ENCODE measurements at places on chromosomes 3 and 15.

DNA sequence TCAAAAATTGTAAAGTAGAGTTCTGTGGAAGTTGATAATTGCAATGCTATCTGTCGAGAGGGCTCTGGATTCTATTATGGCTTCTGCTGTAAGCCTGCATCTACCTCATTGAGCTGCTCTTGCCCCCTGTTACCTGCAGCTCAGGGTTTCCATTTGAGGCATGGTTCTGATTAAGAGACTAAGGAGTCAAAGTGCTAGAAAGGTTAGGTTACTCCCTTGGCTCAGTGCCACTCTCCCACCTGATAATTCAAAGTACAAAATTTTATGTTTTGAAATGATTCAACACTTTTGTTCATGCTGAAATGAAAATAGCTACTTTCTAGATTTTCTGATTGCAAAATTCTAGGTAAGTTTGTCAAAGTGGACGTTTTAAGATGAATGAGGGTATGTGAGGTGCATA is 220.5 kb upstream of the SATB1 start:
- no peak for DNase-seq

DNA sequence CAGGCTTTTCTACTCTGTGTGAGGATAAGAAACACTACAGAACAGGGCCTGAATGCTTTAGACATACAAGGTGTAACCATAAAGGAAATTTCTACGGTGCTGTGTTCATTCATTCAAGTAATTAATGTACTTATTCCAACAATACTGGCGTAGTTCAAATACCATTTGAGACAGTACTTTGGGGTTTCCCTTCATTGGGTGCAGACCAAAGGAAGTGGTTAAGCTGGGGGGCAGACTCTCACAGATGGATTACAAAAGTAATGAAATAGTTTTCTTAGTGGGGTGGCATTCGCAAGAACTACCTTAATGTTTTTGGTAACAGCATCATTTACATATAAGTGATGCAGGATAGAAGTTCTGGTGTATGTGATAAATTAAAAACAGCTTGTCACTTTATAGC is 65.9 kb downstream of the BTD start:
- peak; percentile 61 for DNase-seq

GRCh38 chr3:9598783-9599387 is 45.3 kb upstream of the LHFPL4 start:
- DNase-seq: no peak

DNA sequence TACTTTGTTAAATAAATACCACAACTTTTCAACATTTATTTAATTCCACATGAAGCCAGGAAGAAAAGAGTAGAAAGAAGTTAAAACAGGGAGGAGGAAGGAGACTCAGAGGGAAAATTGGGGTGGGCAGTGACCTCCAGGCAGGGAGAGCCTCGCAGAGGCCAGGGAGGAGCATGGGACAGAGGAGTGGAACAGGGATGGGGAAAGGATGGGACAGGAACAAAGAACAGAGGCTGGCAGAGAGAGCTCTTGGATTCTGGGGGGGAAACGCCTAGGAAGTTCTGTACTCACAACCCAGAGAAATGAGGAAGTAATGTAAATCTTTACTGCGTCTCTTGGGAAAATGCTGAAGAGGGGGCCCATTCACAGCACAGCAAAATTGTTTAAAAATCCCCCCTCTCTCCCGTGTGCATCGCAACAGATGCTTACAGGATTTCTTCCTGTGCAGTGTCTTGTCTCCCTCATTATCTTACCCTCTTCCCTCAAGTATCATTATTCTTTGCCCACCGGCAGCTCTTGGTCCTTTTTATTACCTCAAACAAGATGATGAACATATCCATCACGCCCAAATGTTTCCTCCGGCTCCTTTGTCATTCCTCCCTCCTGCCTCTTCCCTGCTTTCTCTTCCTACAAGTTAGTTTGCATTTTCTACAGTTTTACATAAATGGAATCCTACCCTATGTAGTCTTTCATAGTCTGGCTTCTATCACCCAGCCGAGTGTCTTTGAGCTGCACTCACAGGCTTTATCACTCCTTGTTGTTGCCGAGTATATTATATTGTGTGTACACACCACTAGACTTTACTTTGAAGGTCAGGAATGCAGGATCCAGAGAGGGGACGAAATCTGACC is 65.5 kb downstream of the ARHGAP31 start:
- no peak for DNase-seq

DNA sequence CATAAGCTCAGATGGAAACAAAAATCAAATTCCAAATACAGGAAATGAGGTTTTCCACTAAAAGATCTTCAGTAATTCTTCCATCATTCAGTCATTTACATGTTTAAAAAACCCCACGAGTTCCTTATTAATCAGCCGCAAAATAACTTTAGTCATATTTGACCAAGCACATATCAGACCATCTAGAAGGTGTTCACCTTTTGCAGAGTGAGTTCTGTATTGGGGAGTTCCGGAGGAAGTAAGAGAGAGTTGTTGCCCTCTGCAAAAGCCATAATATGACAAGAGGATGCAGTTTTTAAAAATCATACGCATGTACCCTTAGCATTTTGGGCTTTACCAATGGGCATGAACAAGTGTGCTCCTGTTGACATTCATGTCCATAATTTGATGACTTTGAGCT is 61.6 kb downstream of the CCR1 start:
- no peak for DNase-seq

GRCh38 chr15:70772402-70772801 is 9.0 kb upstream of the UACA start:
- no peak for DNase-seq

DNA sequence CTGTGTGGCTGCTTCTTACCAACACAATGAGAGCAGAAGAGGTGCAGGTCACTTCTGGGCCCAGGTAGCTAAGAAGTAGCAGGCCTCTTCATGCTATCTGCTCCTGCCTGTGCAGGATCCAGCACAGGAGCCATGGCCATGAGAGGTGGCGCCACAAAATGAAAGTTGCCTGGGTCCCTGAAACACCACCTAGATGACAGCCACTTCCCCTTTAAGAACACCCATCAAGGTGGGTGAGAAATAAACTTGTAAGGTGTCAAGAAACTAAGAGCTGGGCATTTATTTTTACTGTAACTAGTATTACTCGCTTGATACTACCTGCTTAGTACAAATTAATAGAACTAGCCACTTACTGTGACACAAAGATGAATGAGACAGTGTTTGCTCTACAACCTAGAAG is 484.6 kb upstream of the TBL1XR1 start:
- DNase-seq: no peak

Measured in central memory CD4-positive, alpha-beta T cell (primary cell).